ENCODE measurements at places on chromosomes 5 and 9.
A peak's percentile ranks its signal among the peaks of the same experiment; 100 is the strongest.

DNA sequence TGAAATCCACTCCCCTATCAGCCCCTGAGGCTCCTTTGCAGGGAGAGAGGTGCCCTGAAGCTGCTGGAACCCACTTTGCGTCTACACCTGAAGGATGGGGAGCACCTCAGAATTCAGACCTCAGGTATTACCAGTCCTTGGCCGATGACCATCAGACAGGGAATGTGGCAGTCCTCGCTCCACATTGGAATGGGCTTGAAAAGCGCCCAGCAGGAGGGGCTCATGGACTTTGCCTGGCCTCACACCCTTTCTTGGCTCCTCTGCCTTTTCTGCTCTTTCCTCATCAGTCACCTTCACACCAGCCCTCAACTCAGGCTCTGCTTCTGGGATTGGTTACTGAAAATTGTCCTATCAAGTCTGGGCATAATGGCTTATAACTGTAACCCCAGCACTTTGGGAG is 83.9 kb downstream of the BARX1 start:
- no peak for DNase-seq

DNA sequence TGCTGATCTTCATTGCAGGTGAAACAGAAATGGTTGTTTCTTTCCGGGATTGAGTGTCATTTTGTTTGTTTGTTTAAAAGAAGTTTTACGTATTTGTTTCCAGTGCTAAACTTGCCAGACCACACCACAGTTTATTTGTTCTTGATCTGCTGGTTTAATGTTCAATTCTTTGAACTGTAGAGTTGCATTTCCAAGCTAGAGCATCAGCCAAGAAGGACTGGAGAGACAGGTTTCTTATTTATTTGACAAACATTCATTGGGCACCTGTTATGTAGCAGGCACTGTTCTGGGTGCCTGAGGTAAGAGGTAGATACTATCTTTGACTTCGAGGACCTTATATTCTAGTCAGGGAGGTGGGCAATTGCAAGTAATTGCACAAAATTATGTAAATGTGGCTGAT is 45.0 kb downstream of the MCCC2 start:
- DNase-seq: no peak

- DNase-seq: no peak
These were observed 9.5 kb downstream of the HABP4 start for GRCh38 chr9:96459268-96460007.

DNA sequence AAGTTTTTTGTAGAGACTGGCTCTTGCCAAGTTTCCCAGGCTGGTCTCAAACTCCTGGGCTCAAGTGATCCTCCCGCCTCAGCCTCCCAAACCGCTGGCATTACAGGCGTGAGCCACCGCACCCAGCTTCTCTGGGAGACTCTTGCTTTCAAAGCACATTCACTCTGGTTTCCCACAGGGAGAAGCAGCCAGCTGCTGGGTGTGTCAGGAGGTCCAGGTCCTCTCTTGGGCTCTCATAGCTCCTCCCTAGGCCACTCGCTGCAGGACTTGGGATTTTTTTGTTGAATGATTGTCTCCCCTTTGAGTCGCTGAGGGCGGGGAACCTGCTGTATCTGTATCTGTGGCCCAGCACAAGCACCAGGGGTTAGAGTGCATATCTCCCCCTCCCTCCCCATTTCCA is 68.4 kb upstream of the RAPGEF1 start:
- DNase-seq: no peak

DNA sequence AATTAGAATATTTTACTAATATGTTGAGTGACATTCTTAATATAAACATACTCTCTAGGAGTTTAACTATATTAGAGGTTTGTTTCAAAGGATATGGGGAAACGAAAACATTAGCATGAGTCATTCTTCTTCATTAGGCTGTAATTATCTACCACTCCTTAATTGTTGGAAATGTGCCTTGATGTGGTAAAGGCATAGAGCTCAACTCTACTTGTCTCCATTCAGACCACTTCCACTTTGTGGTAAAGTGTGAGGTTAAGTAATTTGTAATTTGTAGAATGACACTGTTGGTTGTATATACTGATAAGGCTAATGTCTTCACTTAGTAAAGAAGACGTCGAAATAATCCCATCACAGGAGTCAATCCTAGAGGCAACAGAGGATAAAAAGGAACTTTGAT is 58.1 kb downstream of the HAPLN1 start:
- DNase-seq: no peak

- DNase-seq: no peak
These were observed 170.1 kb downstream of the SLF1 start for GRCh38 chr5:94788527-94788926.

DNA sequence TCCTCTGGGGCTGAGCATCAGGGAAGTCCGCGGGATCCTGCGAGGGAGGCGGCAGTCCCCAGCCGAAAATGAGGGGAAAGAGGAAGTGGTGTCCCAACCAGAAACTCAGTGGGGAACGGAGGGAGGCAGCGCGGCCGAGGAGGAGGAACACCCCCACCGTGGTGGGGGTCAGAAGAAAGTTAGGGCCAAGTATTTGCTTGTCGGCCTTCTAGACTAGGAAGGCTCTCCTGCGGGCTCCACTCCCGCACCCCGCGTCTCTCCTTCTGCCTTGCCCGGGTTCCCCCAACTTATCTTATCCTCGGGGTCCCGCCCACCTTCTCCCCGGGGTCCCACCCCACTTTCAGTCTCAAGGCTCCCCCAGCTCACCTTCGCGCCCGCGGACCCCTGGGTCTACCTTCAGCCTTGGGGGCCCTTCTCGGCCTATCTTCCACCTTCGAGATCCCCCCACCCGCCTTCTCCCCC is 557 bp upstream of the PHF2 start:
- DNase-seq: peak; percentile 56

GRCh38 chr5:16943846-16944678 is 8.0 kb upstream of the MYO10 start:
- no peak for DNase-seq

DNA sequence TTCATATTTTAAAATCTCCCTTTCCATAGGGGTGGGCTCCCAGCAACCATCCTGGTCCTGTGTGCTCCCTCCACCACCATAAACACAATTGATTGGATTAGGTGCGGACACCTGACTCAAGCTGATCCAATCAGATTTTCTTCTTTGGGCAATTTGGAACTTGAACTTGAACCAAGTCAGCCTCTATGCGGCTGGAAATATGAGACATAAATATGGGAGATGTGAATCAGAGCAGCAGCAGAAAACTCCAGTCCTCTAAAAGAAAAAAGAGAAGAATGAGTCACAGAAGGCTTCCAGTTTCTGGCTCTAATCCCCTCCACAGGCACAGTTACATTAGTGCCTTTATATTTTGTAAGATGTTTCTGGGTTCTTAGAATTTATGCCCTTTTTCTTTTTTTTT is 306.6 kb downstream of the MLLT3 start:
- DNase-seq: no peak

- no peak for DNase-seq
These were observed 3.1 kb downstream of the TBC1D9B start for GRCh38 chr5:179904463-179905160.

- no peak for DNase-seq
These were observed 299.8 kb upstream of the NUDT12 start for GRCh38 chr5:103862398-103862797.

DNA sequence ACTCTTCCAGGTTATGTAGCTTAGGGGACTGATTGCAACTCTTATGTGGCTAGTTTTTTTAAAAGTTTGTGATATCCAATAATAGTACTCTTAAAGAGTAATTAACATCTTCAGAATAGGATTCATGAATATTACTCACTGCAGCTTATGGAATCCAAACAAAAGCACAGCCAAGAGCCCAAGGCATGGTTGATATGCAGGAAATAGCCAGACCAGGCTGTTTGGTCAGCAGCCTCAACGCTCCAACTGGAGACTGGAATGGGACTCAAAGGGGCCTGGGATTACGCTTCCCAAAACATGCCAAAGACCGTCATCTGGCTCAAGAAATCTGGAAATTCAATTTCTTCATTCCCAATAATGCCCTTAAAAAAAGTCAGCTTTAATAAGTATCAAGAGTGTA is 268.6 kb downstream of the SEC61B start:
- DNase-seq: no peak

- DNase-seq: no peak
These were observed 20.3 kb downstream of the SLC36A3 start for GRCh38 chr5:151283120-151283825.

- DNase-seq: no peak
These were observed 2.0 kb downstream of the MYO10 start for GRCh38 chr5:16934123-16934522.

GRCh38 chr5:149680810-149681221 is 49.3 kb upstream of the PPARGC1B start:
- DNase-seq: peak; percentile 74

GRCh38 chr5:88235346-88235745 is 33.3 kb downstream of the TMEM161B start:
- no peak for DNase-seq

- DNase-seq: peak; percentile 68
These were observed 47.8 kb upstream of the PSD2 start for GRCh38 chr5:139747583-139748504.

GRCh38 chr5:84213212-84213611 is 171.5 kb downstream of the EDIL3 start:
- DNase-seq: no peak

- no peak for DNase-seq
These were observed 24.1 kb downstream of the FYB1 start for GRCh38 chr5:39195198-39195826.

DNA sequence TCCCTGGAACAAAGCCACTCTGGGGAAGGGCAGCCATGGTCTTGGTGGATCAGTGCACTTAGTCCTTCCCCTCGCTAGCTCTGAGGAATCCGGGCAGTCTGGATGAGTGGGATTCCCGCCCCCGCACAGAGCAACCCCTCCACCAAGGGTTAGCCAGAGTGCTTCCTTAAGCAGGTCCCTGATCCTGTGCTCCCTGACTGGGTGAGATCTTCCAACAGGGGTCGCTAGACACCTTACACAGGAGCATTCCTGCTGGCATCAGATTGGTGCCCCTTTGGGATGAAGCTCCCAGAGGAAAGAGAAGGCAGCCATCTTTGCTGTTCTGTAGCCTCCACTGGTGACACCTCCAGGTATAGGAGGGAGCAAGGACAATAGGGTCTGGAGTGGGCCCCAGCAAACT is 228.8 kb downstream of the AP3B1 start:
- DNase-seq: no peak

DNA sequence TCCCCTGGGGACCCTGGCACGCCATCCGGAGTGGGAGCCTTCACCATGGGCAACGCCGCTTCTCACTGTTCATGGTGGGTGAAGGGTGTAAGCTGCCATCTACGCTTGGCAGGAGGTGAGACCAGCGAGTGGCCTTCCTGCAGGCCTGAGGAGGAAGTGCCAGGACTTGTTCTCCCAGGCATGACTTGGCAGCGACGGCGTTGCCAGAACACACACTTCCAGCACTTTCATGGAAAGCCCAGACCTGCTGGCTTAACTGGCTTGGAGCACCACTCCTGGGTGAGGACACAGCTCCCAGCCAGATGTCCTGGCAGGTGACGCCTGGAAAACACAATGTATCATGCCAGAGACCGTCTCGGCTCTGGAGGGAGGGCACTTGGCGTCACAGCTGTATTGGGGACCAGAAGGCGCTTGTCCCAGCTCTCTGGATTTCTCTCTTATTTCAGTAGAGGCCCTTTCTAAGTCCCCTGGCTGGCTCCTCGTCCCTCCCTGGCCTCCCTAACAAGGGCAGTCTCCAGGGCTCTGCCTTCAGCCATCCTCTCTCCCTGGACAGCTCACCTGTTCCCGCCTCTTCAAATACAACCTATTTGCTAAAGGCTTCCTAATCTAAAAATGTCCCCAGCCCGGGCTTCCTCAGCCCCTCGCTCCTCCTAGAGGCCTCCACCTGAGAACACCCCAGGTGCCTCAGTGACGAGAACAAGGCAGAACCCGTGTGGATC is 188.3 kb downstream of the OLFM1 start:
- no peak for DNase-seq

DNA sequence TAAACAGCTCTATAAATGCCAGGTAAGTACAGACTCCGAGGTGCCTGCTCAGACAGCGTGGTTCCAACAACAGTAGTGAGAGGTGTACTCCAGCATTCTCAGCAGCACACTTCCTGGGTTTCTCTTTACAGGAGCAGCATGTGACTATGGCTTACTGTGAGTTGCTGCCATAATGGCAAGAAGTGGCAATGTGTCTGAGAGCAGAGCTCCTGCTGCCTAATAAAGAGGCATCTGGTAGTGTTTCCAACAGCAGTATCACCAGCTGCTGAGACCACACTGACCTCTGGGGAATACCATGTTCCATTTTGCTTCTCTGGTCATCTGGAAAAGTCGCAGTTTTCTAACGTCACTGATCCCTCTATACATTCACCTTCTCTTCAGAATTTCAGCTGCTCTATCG is 398.2 kb downstream of the SLCO4C1 start:
- no peak for DNase-seq

- DNase-seq: peak; percentile 93
These were observed at the start of gene GAPVD1 for GRCh38 chr9:125261501-125262293. TSS of gene GAPVD1 (plus strand) at chr9:125261826. CDS start at chr9:125298922, 37,096 bp downstream.

- no peak for DNase-seq
These were observed 17.0 kb downstream of the BICD2 start for GRCh38 chr9:92747459-92748232.

DNA sequence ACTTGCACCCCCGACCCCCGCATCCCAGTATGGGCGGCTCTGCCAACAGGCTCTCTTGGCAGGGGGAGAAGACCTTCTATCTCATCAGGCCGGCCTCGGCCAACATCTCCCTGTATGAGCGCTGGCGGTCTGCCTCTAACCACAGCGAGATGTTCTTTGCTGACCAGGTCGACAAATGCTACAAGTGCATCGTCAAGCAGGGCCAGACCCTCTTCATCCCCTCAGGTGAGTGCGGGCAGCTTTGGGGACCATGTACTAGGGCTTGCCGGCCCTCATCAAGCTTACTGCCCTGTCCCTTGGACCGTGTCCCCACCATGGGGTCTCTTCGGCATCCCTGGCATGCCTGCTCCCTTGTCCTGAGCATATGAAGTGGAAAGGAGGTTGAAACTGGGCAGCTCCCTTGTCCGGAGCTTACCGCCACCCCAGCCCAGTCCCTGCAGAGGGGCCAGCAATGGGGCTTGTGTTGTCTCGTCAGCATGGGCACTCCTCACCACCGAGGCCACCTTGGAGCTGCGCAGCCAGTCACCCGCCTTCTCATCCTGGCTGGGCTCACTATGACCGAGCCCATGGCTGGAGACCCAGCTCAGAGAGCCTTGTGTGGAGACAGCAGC is 78.1 kb downstream of the PHF2 start:
- peak; percentile 11 for DNase-seq

- no peak for DNase-seq
These were observed 43.4 kb upstream of the IL17B start for GRCh38 chr5:149422366-149423048.

- no peak for DNase-seq
These were observed 107.6 kb downstream of the MUSK start for GRCh38 chr9:110776221-110776620.
